ENCODE measurements at places on chromosomes 5 and 9.
A peak's percentile ranks its signal among the peaks of the same experiment; 100 is the strongest.

GRCh38 chr5:7955476-7955875 is 86.5 kb downstream of the MTRR start:
- DNase-seq: no peak

DNA sequence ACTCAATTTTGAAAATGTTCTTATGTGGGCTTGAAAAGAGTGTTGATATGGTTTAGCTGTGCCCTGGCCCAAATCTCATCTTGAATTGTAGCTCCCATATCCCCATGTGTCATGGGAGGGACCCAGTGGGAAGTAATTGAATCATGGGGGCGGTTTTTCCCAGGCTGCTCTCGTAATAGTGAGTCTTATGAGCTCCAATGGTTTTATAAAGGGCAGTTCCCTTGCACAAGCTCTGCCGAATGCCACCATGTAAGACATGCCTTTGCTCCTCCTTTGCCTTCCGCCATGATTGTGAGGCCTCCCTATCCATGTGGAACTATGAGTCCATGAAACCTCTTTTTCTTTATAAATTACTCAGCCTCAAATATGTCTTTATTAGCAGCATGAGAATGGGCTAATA is 71.0 kb downstream of the USP20 start:
- DNase-seq: no peak

DNA sequence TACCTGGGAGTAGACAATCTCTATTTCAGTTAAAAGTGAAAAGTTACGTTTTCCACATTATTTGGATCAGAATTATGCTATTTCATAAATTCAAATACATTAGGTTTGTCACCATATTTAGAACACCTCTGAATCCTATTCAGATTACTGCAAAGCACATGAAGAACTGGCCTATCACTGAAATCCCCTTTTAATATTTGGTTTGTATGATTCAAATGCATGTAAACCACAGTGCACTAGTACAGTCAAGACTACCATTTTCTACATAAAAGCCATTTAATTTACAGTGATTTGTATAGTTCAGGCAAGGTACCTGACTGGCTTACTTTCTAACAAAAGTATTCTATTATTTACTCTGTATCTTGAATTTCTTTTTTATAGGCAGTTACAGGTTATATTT is 212.5 kb downstream of the MEF2C start:
- DNase-seq: no peak

DNA sequence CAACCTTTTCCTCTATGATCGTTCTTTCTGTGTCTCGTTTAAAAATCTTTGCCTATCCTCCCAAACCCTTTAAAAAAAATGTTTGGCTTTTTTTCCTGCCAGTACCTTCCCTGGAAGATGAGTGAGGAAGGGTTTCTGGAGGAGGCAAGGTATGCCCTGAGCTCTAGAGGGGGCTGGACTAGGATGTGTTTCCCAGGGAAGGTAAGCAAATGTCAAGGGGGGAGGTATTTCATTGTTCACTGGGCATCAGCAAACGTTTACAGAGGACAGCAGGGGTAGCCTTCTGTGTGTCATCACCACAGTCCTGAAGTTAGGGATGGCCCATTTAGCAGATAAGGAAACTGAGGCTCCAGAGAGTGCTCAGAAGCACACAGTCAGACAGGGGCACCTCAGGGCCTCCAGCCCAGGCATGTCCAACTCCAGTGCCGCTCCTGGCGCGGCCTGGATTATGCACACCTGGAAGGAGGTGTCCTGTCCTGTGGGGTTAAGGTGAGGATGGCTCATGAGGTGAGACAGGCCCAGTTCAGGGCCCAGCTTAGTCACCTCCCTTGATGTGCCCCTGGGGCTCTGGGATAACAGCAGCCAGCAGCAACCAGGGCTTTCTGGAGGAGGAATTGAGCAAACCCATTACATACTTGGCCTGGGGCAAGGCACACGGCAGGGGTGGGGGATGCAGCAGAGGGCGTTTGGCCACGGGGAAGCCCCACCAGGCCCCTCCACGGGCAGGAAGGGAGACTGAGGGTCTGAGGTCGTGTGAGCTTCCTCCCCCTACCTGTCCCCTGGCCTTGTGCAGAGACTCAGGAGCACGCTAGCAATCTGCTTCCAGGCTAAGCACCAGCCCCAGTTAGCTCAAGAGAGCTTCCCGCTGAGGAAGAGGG is 100.3 kb upstream of the LMX1B start:
- DNase-seq: no peak

GRCh38 chr5:10216107-10216506 is 33.6 kb downstream of the ATPSCKMT start:
- DNase-seq: no peak

- DNase-seq: no peak
Observed at GRCh38 chr5:65866837-65867521, 59.4 kb upstream of the ERBIN start.

DNA sequence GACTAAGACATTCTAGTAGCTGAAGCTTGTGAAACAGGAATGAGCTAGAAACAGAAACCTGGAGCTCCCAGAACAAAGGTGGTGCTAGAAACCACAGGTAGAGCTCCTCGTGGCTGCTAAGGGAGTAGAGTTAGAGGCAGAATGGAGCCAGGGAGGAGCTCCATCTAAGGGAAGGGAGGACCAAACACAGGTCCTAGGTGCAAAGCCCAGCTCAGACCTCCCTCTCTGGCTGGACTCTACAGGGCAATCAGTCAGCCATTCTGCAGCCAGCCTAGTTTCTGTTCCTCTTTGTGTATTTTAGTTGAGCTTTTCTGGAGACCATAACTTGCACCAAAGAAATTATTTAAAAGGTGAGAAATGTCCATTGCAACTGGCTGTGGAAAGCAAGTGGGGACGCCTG is 70.4 kb downstream of the CRB2 start:
- no peak for DNase-seq

DNA sequence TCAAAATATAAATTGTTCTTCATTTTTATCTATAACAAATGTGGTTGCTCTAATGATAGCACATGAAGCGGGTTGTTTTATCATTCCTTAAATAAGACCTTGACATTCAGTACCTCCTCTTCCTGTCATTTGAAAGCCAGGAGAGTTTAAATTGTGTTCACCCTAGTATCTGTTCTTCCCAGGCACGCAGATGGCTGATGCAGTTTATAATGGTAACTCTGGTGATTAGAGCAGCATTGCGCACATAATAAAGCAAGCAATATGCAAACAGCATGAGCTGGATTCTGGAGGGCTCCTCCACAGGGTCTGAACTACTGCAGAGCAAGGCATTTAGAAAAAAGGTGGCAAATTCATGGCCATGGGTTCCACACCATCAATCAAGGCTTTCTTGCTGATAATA is 307.8 kb downstream of the ENC1 start:
- no peak for DNase-seq

- DNase-seq: peak; percentile 55
Observed at GRCh38 chr9:133731876-133732638, 6.1 kb downstream of the SARDH start.
